ENCODE measurements at places on chromosomes 16 and 17.
A peak's percentile ranks its signal among the peaks of the same experiment; 100 is the strongest.

DNA sequence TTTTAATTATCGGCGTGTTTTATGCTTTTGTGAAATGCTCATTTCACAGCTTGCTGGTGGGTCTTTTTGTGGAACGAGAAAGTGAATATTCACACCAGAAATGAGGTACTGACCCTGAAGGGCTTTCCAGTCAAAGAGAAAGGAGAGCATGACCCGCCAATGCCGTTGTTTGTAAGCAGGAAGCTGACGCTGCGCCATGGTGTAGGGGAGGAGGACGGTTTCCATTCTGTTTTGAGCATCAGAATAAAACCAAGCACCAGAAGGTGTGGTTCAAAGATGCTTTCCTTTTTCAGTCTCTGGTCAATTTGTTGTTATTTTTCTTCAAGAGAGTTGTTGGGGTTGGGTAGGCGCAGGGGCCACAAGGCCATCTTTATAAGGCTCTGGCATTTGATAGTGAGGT lies 669.3 kb downstream of the WWOX start:
- DNase-seq: no peak

GRCh38 chr16:23801378-23801777 lies 34.4 kb upstream of the PRKCB start:
- DNase-seq: peak; percentile 63

DNA sequence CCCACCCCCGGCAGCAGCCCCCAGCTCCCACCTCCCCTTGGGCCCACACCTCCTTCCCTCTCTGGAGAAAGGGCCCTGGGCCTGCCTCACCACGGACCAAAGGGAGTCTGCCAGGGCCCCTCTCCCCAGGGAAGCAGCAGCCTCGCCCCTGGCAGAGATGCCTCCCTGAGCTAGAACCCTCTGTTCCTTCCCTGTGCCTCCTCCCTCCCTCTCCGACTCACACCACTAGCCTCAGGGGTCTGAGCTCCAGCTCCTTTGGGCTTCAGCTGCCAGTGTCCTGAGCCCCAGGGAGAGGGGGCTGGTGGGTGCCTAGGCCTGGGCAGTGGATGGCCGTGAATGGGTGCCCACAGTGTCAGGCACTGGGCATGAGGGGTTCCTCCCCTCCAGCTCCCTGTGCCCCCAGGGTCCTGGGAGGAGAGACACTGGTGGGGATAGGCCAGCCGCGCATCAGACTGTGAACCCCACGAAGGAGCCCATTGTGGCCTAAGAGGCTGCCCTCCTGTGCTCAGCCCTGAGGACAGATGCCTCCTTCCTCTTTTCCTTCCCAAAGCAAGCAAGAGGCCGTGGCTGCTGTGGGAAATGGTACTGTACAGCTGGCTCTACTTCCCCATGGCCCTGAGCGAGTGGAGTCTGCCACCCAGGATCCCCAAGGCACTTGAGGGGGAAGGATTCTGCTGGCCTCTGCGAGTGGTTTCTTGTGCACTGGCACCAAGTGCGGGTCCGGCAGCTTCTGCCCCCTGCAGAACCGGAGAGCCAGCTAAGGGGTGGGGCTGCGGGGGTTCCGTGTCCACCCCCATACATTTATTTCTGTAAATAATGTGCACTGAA lies 20.7 kb downstream of the MMP15 start:
- no peak for DNase-seq

DNA sequence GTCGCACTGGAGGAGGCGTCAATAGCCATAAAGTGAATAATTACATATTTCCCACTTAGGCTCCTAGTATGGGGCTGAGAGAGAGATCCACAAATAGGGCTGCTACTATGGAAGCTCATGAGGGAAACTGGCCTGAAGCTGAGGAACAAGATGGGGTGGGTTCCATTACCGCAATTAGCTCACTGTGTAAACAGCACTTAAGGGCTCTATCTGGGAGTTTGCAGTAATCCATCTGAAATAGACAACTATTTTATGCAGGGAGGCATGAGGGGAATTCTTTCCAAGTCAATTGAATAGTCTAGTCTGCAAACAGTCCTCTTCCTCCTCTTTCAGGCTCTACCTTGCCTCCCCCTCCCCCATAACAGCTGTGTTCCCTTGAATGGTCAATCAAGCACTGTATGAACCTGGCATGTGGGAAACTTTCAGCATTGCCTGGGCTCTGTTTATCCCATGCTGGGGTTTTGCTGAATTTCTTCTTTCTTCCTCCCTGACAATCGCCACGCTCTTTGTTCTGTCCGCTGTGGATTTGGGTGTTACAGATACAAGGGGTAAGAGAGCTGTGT lies 56.1 kb upstream of the MAF start:
- no peak for DNase-seq

DNA sequence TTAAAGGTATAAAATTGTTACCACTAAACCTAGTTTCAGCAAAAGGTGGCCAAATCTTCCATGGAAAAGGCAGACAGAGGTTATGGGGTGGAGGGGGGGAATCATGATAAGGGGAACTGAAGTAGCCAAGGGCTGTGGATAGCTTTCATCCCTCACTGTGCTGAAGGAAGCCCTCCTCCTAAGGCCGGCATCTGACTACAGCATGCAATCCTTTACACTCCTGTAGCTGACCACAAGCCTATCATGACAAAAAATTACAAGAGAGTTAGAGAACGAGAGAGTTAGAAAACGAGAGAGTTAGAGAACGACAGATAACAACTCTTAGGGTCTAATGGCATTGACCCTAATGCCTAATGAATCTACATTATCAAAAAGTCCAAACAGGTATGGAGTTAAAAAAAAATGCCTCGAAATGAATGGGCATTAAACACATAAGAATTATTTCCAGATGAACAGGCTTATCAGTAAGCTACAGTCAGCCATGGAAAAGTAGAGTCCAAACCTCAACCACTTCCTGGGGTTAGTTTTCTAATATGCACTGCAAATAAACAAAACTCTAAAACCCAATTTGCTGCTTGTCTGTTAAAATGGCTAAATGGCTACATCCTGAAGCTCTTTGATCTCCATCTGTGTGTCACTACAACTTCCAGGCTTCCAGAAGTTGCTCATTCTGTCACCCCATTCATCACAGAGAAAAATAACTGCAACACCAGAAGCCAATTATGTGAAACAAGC lies 29.7 kb downstream of the DUSP14 start:
- no peak for DNase-seq

Measured in RWPE1 (cell line).